ENCODE measurements at places on chromosomes 12 and 14. TPM values are rescaled to one million over a fixed set of nuclear protein-coding genes. Genes with fewer than 3 reads are reported as not detected.

The SYCP3 gene
- total RNA-seq = not detected

The SLC6A12 gene
- total RNA-seq = not detected

The CD163L1 gene
- total RNA-seq = 0.37 TPM

The GLIPR1L1 gene
- total RNA-seq = not detected

The EML5 gene
- 0.23 TPM for total RNA-seq

The ZNF385A gene
- total RNA-seq = 0.89 TPM

The KRT75 gene
- not detected for total RNA-seq

The TPPP2 gene
- not detected for total RNA-seq

The C12orf60 gene
- total RNA-seq = 2.2 TPM

The EIF2B2 gene
- total RNA-seq = 48.2 TPM

The CELA1 gene
- total RNA-seq = not detected

The SAMD4A gene
- 8.7 TPM for total RNA-seq

The VDR gene
- 15.9 TPM for total RNA-seq

The ACYP1 gene
- total RNA-seq = 53.9 TPM
